ENCODE measurements at places on chromosomes 11 and 22.
A peak's percentile ranks its signal among the peaks of the same experiment; 100 is the strongest.

GRCh38 chr11:86047275-86047991 is 21.5 kb downstream of the PICALM start:
- no peak for DNase-seq

DNA sequence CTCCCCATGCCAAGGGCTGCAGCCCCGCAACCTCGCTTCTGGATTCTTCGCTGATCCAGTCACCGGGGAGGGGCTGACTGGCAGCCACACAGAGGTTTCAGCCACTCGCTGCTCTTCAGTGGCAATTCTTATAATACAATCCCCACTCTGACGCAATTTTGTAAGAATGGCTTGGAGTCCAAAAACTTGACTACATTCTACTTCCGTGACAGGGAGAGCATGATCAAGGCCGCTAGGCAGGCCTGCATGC is 14.9 kb downstream of the PPM1F start:
- DNase-seq = no peak

DNA sequence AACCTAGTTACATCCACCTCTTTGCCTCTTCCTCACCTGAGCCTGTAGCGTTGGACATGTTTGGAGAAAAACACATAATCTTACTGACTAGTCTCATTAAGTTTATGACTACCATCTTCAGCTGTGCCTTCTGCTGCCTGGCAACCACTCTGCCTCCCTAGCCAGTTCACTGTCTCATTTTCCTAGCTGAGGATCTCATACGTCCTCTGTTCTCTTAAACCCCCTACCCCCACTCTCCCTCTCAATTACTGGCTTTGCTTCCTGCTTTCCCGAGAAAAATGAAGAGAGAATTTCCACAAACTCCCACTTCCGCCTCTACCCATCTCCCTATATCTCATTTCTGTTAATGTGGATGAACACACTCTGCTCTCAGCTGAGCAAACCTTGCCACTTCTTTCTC is 239.3 kb upstream of the POU2AF2 start:
- DNase-seq = no peak

- no peak for DNase-seq
Measured at GRCh38 chr11:68275721-68276507, 4.1 kb upstream of the C11orf24 start.

GRCh38 chr11:80355251-80355650 is 914.4 kb upstream of the TENM4 start:
- no peak for DNase-seq

GRCh38 chr11:67538306-67538705 is 15.1 kb upstream of the CABP2 start:
- DNase-seq = no peak

DNA sequence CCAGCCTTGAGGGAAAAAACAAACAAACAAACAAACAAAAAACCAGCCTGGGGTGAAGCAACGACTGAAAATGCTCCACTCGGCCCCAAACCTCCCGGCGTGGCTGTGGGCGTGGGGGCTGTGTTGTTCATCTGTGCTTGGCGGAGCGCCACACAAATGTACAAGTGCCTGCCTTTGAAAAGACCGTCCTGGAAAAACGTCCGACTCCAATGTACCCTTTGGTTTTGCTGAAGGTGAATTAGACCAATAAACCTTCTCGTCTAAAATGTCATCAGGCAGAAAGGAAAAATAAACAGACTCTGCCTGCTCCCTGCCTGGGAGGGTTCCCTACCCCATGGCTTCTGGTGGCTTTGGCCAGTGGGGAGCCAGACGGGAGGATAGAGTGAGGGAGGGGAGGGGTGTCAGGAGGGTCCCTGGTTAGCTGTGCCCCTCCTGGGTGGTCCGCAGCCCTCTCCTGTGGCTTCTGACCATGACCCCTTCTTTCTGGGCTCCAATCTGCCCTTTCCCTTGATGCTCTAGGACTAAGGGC is 93.9 kb downstream of the TRMU start:
- no peak for DNase-seq

- DNase-seq = peak; percentile 5
Measured at GRCh38 chr11:84261707-84262106, 975.5 kb upstream of the CCDC90B start.

DNA sequence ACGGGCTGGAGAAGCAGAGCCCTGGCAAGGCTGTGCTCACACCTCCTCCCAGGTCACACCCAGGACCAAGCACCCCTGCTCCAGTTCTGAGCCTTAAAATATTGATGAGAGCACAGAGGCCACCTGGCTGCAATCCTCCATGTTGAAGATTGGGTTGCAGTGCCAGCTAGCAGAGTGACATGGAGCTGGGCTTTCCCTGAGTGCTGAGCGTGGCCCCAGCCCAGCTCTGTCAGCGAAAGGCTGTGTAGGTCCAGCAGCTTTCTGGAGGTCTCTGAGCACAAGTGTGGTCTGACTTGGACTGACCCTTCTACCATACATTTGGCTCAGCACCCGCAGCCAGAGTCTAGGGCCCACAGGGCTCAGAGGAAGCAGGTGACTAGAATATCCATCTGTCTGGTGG is 4.0 kb upstream of the CHKA start:
- DNase-seq = no peak

- DNase-seq = no peak
Measured at GRCh38 chr11:72726266-72727220, 25.7 kb downstream of the ARAP1 start.

GRCh38 chr11:59335001-59335400 is 23.7 kb upstream of the OR5AN1 start:
- DNase-seq = no peak

GRCh38 chr11:20489948-20490347 is 102.4 kb downstream of the PRMT3 start:
- no peak for DNase-seq

GRCh38 chr11:17648528-17648927 is 70.8 kb upstream of the MYOD1 start:
- DNase-seq = no peak

DNA sequence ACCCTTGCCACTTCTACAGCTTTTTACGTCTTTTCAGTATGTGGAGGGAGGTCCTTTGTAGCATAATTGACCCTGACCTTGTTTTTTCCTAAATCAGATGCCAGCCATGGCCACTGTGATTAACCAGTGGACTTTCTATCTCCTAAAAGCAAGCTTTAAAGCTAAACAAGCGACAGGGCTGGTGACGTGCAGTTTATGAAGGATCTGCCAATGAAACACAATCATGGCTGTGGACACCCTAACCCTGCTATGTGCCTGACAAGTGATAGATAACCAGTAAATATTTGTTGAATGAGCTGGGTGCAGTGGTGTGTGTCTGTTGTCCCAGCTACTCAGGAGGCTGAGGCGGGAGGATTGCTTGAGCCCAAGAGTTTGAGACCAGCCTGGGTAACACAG is 64.2 kb downstream of the LIF start:
- DNase-seq = no peak

- no peak for DNase-seq
Measured at GRCh38 chr11:76315182-76315853, 65.6 kb downstream of the THAP12 start.

DNA sequence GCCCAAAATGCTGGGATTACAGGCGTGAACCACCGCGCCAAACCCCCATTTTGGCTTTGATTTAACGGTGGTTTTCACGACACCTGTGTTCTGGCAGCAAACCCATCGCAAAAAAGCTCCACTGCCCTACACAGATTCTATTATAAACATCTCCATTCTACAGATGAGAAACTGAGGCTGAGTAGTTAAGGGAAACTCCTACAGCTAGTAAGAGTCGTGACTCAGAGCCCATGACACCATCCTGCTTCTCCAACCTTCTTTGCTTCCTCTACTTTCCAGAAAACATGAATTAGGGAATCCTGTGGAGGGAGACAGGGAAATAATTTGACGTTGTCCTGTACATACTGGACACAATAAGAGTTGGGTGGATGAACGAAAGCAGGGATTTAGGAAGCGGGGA is 429 bp upstream of the SNX15 start:
- no peak for DNase-seq

DNA sequence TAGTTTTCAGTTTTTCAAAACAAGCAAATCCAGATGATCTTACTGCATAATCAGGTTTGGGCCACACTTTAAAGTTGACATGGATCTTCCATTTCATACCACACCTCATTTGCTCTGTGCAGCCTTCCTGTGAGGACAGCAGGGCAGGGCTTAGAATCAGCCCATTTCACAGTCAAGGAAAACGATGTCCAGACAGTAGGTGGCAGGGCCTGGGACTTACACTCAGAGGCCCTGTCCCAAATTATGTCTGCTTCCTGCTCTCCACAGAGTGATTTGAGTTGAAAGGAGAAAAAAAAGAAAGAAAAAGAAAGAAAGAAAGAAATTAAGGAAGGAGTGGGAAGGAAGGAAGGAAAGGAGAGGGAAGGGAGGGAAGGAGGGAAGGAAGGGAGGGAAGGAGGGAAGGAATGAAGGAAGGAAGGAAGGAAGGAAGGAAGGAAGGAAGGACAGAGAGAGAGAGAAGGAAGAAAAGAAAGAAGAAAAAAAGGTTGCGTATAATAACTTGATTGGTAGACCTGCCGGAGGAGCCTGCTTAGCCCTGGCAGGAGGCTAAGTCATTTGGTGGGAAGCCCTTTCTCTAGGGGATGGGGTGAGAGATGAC is 23.6 kb downstream of the TSKU start:
- DNase-seq = no peak

DNA sequence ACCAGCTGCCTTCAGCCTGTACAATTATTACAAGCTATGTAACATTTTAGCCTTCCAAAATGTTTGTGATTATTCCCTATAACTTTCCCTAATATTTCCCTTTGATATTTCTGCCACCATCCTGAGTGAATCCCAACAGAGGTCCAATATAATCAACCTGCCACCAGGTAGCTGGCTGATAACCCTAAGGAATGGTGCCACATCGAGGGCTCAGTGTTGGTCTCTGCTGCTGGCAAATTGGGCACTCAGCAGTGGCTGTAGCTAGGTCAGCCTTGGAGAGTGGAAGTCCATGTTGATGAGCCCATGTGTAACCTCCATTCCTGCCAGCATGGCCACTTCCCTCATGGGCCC is 121.2 kb downstream of the ZNF280B start:
- DNase-seq = no peak

GRCh38 chr11:6365659-6366058 is 24.6 kb upstream of the SMPD1 start:
- no peak for DNase-seq

DNA sequence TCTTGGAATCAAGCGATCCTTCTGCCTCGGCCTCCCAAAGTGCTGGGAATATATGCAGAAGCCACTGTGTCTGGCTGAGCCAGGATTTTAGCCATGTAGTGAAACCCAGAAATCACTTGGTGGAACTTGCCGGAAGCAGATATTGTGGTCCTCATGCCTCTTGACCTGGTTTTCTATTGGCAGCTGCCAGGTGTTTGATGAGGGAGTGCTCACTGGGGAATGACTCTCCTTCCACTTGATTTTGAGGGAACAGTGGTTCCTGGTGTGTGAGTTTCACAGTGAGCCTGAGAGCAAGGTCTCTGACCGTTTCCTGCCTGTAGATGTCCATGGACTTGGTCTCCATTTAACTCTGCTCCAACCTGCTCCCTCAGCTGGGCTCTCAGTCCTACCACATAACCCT is 34.7 kb upstream of the ELF5 start:
- DNase-seq = no peak

DNA sequence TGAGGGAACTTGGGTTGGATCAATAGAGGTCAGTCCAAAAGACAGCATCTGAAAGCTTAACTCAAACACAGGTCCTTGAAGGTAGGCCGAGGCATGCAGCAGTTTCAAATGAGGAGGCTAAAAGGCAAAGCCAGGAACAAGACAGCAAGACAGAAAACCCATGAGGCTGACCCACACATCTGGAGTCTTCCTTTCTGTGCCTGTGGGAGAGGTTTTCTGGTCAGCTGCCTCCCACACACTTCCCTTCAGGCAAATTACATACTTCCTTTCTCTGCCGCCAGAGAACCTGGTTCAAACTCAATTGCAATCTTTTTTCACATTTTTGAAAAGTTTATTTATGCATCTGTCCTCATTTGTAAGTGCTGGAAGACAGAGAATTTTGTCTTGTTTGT is 29.8 kb upstream of the CRTAM start:
- DNase-seq = peak; percentile 59

DNA sequence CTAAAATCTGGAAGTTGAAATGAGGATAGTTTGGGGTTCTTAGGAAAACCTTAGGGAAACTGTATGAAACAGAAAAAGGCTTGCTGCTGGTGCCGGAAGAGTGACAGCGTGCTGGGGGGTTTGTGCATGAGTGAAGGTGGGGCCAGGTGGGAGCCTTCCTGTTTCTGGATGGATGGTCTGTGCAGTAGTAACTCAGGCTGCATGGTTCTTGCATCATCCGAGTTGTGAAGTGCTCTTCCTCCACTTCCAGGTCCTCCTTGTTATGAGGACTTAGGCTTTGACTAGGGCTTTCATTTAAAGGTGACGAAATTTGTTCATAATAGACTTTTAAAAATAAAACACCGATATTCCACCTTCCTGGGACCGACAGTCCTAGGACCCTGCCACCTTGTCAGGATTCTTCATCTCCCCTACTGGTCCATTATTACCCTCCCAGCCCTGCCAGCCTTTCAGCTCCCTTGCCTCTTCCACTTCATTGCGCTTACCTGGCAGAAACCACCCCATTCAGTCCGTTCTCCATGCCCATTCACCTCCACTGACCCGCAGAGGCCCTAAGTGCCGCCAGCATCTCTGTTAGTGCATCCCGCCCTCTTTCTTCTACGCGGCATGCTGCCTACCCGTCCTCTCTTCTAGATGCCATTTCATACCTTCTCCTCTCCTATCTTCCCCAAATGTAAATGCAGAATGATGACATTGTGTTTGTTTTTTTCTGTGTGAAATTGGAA is 47.3 kb downstream of the PPFIA1 start:
- no peak for DNase-seq

GRCh38 chr11:89922195-89922660 is at the start of gene TRIM49D1:
Gene TRIM49D1, minus strand, starts transcription at chr11:89922245. Its CDS starts 4,535 bp downstream, at chr11:89917710.
- no peak for DNase-seq

- no peak for DNase-seq
Measured at GRCh38 chr22:42387631-42388030, 44.6 kb downstream of the NFAM1 start.

GRCh38 chr11:69249311-69250185 is 44.4 kb upstream of the MYEOV start:
- no peak for DNase-seq

DNA sequence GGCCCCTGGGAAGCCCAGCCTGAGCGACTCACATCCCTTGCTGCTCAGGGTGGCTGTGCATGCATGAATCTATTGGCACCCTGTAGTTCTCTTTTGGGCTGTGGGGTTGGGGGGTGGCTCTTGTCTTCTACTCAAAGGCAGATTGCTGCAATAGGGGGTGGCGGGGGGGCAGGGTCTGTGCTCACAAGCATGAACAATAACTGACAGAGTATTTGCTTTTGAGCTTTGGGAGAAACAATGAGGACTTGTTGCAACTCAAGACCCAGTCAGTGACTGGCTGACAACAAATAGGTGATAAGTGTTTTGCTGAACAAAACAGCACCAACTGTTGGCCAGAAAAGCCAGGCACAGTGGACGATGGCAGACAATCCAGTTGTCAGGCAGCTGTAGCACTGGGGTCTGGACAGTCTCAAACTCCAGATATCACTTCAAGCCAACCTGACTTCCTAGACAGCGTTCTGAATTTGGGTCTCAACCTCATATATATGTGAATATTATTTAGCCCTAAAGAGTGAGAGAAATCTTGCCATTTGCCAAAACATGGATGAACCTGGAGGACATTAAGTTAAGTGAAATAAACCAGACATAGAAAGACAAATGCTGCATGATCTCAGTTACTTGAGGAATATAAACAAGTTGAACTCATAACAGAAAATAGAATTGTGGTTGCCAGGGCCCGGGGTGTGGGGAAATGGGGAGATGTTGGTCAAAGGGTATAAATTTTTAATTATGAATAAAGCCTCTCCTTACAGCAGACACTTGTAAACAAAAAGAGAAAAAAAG is 61.7 kb downstream of the ME3 start:
- no peak for DNase-seq
